ENCODE measurements at places on chromosomes 2 and 18. TPM values are rescaled to one million over a fixed set of nuclear protein-coding genes. Genes with fewer than 3 reads are reported as not detected.

Gene NBAS
- 39.2 TPM for total RNA-seq

Gene GRHL1
- total RNA-seq: 0.30 TPM

Gene KCNIP3
- total RNA-seq: 2.7 TPM

Gene BOLL
- not detected for total RNA-seq

Gene CENPA
- 27.1 TPM for total RNA-seq

Gene CNOT9
- total RNA-seq: 40.3 TPM

Gene EDAR
- not detected for total RNA-seq

Gene RHOB
- 125 TPM for total RNA-seq

Gene CDH7
- total RNA-seq: 0.08 TPM

Gene LOXHD1
- total RNA-seq: not detected

Gene PLEK
- not detected for total RNA-seq

Gene ATP5F1A
- total RNA-seq: 290 TPM

Gene ROCK2
- total RNA-seq: 56.9 TPM

Gene POMC
- total RNA-seq: not detected

Gene PXDN
- 26.3 TPM for total RNA-seq

Gene DSEL
- total RNA-seq: 2.2 TPM

Gene CCDC141
- total RNA-seq: under 0.01 TPM

Gene NYAP2
- total RNA-seq: not detected

Gene HNMT
- 24.7 TPM for total RNA-seq

Gene MC4R
- total RNA-seq: 0.23 TPM

Gene NFU1
- 34.9 TPM for total RNA-seq

Gene ANKRD30BL
- not detected for total RNA-seq

Gene TNFAIP6
- total RNA-seq: 0.16 TPM

Gene GNAL
- 2.3 TPM for total RNA-seq

Gene IHH
- total RNA-seq: not detected

Gene FAHD2A
- 24.6 TPM for total RNA-seq

Gene LONRF2
- total RNA-seq: 1.3 TPM

Gene GAL3ST2
- not detected for total RNA-seq

Gene LRRFIP1
- 53.3 TPM for total RNA-seq

Gene EPB41L3
- 5.2 TPM for total RNA-seq

Gene LCT
- total RNA-seq: 0.08 TPM

Gene CHRND
- not detected for total RNA-seq

Gene FOXI3
- total RNA-seq: not detected

Gene YPEL5
- total RNA-seq: 35.0 TPM

Gene SERPINB10
- not detected for total RNA-seq

Gene IGFBP5
- 43.6 TPM for total RNA-seq

Gene SERPINB13
- not detected for total RNA-seq

Gene MAP3K19
- not detected for total RNA-seq

Gene CDK15
- total RNA-seq: not detected

Gene ZNF521
- 10.4 TPM for total RNA-seq

Gene SLC9A2
- total RNA-seq: not detected
